SJSA1 (cell line): ENCODE measurements at places on chromosomes 11 and 22.
A peak's percentile ranks its signal among the peaks of the same experiment; 100 is the strongest.

GRCh38 chr22:22022947-22023534, 40.5 kb upstream of the TOP3B start:
- DNase-seq = no peak

GRCh38 chr22:20904980-20905355, 12.2 kb upstream of the CRKL start:
- no peak for DNase-seq

DNA sequence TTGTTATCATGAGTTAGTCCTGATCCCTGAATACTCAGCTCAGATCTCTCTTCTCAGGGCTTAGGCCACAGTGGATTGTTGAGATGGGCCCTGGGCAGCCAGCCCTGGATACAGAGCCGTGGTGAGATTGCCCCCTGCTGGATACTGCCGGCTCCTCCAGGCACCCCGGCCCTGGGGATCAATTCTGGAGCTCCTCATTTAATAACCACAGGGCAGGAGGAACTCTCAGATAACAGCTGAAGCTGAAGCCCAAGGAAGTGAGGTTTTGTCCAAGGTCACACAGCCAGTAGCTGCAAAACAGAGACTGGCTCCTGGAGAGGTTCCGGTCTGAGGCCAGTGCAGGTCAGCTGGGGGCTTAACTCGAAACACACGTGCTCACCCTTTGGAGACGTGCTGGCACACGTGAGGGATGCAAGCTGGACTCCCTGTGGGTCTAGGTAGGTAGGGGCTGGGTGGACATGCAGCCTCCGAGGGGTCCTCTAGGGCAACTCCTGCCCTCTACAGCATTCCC, 16.0 kb downstream of the USH1C start:
- peak; percentile 26 for DNase-seq

DNA sequence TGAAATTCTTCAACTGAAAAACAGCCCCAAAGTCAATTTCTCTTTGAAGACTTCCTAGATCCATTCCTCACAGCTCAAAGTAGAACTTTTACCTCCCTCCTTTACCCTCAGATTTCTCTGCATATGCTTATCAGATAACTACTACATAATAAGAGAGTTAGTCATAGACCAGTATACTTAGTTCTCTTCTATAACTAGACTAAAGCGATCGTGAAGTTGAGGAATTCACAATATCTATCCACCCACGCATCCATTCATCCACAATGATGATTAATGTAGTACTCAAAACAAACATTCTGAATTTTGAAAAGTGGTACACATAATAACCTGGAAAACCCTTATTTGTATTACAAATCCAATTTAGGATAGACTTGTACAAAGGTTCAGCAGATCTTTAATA, 800.9 kb upstream of the TENM4 start:
- no peak for DNase-seq

DNA sequence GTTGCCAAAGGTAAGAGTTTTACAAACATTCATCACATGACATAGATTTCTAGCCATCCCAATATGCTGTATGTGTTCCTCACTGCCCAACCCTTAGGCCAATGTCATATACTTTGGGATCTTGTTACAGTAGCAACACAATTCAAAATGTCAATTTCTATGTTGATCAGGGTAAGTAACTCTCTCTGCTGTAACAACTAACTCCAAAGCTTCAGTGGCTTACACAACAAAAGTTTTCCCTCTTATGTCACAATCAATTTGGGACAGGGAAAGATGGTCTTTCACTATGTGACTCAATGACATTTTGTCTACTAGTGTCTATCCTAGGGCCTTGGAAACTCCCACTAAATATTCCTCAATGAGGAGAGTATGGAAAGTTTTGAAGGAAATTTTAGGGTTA, 144.5 kb downstream of the SBF2 start:
- DNase-seq = no peak

- no peak for DNase-seq
Measured at GRCh38 chr11:113574171-113574570, 99.0 kb upstream of the DRD2 start.

DNA sequence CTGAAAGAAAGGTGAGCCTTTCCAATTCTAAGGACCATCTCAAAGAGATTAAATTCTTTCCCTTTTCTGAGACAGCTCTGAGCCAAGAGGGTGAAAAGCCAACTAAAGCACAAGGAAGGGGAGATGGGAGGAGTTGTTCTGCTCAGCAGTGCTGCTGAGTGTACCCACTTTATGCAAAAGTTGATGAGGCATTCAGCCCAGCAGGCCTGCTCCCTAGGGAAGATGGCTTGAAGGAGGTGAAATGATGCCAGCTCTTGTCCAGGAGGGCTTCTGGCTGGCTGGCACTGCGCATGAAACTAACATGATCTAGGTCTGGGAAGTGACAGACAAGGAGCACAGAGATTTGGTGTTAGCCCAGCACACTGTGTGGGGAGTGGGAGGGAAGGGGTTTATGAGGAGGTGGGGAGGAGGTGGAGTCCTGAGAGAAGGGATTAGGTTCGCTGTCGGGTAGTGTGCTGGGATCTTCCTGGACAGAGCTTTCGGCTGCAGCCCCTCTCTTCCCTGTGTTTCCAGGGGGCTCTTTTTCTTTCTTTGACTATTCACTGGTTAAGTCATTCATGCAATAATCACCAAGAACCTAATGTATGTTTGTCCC, 225.5 kb upstream of the NARS2 start:
- no peak for DNase-seq
